ENCODE measurements at places on chromosomes 6 and 20. TPM values are rescaled to one million over a fixed set of nuclear protein-coding genes. Genes with fewer than 3 reads are reported as not detected.
A peak's percentile ranks its signal among the peaks of the same experiment; 100 is the strongest.

- no peak overlapping the region for H3K4me3 ChIP-seq
- no peak overlapping the region for H3K27ac ChIP-seq
- H3K4me1 ChIP-seq, result no peaks in the 10 kb centered on the region
- peaks cover 11% of the 10 kb centered on the region for H3K27me3 ChIP-seq
- no peaks in the 10 kb centered on the region for H3K36me3 ChIP-seq
These were observed 270.5 kb upstream of the PLN start for GRCh38 chr6:118277631-118278030.

PRPH2 gene
- not detected for total RNA-seq

DNA sequence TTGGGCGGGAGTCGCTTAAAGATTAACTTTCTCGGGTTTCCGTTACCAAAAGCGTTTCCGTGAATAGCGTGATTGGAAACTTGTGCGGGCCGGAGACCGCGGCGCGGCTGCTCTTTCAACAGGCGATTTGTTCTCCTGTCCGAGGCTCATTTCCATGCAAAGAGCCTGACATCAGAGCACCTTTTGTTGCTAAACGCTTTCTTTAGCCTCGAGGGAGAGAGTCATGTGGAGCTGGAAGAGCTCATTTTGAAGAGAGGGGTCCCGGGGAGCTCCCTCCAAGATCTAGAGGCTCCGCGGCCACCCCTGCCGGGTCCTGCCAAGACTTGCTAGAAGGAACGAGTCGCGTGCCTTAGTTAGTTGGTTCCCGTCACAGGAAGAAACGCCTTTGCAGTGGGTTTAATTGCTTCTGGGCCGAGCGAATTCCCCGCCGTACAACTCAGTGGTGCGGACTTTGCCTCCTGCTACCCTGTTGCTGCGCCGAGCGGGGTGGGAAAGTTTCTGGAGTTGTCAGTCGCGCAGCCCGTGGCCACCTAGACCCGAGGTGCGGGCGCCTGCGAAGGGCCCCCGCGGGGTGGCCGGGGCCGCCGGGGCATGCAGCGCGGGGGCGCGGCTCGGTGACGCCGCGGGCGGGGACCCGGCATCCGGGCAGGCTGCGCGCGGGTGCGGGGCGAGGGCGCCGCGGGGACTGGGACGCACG is at the start of gene SASH1:
Gene SASH1 (plus strand): TSS at position 489 of the 697 bp plus-strand sequence. CDS start 230 bp downstream, outside the sequence.
- H3K4me3 ChIP-seq, result peak within 1 kb of the TSS; percentile 90
- no peaks in the 10 kb centered on the region for H3K27me3 ChIP-seq
- peak; percentile 91 for DNase-seq
- peak within 1 kb of the TSS; percentile 99 for H3K27ac ChIP-seq
- no peaks in the 10 kb centered on the region for H3K36me3 ChIP-seq
- H3K4me1 ChIP-seq, result peaks cover 34% of the 10 kb centered on the region

DNA sequence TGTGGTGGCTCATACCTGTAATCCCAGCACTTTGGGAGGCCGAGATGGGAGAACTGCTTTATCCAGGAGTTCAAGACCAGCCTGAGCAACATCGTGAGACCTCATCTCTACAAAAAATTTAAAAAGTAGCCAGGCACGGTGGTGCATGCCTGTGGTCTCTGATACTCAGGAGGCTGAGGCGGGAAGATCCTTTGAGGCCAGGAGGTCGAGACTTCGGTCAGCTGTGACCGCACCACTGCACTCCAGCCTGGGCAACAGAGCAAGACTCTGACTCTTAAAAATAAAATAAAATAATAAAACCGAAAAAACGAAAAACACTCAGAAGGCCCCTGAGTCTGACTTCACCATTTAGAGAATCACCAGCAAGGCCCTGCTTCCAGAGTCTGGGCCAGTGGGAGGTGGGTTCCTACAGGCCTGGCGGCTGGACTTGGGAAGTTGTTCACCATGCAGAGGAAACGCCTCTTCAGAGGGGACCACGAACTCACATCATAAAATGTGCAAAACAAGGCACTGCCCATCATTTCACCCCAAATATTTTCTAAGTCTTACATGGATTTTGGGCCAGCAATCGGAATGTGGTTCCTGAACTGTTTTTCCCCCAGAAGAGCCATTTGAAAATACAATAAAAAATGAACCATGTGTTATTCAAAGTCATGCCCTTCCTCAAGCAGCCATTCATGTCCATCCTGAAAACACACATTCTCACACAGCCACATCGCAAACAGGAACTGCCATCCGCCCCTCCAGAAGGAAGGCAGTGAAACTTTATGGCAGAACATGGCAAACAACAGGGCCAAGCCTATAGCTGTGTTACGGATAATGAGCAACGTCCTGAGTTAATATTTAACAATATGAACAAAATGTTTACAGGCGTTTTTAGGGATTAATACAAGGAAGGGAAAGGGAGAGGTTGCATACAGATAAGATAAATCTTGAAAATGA is 57.8 kb downstream of the SLC22A23 start:
- no peak overlapping the region for H3K4me3 ChIP-seq
- H3K27me3 ChIP-seq, result no peaks in the 10 kb centered on the region
- H3K4me1 ChIP-seq, result peaks cover 26% of the 10 kb centered on the region
- no peaks in the 10 kb centered on the region for H3K36me3 ChIP-seq

- no peak overlapping the region for H3K27ac ChIP-seq
- H3K27me3 ChIP-seq, result no peaks in the 10 kb centered on the region
- no peak for DNase-seq
- no peaks in the 10 kb centered on the region for H3K36me3 ChIP-seq
- peaks cover 5% of the 10 kb centered on the region for H3K4me1 ChIP-seq
These were observed 13.2 kb downstream of the SYTL3 start for GRCh38 chr6:158662954-158663624.
